ENCODE measurements at places on chromosomes 1 and 21.
A peak's percentile ranks its signal among the peaks of the same experiment; 100 is the strongest.

DNA sequence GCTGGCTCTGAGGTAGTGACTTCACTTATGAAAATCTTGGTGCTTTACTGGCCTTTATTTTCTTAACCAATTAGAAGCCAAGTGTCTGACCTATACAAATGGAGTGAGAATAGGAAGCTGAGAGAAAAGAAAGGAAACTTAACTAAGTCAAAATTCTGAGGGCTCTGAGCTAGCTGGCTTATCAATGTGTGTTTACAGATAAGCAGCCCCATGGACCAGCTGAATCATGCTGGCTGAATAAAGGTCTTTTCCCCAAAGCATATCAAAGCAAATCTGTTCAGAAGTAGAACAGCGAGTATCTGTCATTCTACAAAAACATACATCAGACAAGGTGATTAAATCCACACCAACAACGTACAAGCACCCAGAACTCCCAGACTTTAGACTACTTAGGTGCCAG is 117.2 kb downstream of the BRINP2 start:
- DNase-seq = no peak

GRCh38 chr1:18414872-18415447 is 65.8 kb upstream of the KLHDC7A start:
- DNase-seq = no peak

GRCh38 chr1:55980582-55980981 is 598.8 kb downstream of the PLPP3 start:
- DNase-seq = no peak

DNA sequence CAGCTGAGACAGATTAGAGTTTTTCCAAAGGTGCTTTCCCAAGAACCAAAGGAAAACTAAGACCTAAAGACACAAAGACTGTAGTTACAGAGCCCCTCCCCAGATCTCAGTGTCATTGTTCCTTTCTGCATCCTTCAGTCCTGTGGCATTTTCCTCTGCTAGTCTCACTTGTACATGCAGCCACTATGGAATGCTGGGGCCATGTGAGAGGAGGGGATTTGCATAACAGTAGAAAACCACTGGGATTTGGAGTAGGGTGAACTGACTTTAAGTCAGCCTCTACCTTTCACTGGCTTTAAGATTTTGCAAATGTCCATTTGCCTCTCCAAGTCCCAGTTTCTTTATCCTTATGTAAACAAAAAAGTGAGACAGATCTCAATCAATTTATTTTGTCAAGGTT is 119.4 kb upstream of the F3 start:
- DNase-seq = no peak

DNA sequence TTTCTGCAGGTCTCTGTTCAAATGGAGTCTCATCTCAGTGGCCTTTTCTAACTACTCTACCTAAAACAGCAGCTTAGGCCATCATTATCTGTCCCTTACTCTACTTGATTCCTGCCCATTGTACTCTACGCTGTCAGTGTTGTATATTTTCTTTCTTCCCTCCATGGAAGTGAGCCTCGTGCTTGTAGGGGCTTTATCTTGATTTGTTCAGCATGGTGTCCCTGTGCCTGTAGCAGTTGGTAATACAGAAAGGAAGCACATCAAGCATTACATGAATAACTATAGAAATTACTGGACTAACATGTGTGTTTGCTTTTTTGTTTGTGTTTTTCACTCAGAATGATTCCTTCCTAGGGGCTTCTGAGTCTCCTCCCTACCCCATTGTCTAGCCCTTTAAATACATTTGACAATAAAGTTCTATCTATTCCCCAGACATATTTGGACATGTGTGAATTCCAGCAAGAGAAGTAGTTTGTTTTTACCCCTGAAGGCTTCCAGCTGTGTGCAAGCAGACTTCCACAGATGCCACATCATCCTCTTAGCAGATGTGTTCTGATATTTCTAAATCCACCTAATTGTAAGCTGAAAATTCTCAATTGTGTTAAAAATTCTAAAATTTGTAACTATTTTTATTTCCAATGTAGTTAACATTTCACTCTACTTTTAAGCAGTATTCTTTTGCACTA is 40.3 kb downstream of the PRMT2 start:
- DNase-seq = no peak

DNA sequence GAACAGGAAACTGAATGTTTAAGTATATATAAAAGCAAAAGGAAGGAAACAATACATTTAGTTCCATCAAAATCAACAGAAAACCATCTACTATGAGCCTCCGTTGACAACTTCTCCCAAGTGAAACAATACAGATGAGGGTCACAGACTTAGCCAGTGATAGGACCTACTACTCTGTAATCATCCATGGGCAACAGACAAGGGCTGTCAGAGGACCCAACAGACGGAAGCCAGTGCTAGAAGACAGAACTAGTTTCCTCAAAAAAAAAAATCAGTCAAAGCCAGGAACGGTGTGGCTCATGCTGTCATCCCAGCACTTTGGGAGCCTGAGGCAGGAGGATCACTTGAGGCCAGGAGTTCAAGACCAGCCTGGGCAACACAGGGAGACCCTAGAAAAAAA is 20.6 kb downstream of the RERE start:
- DNase-seq = no peak

- peak; percentile 62 for DNase-seq
Observed at GRCh38 chr1:113042285-113043143, 30.5 kb upstream of the LRIG2 start.

Measured in T1000 (cell line).